ENCODE measurements at places on chromosomes 5 and 9.
A peak's percentile ranks its signal among the peaks of the same experiment; 100 is the strongest.

DNA sequence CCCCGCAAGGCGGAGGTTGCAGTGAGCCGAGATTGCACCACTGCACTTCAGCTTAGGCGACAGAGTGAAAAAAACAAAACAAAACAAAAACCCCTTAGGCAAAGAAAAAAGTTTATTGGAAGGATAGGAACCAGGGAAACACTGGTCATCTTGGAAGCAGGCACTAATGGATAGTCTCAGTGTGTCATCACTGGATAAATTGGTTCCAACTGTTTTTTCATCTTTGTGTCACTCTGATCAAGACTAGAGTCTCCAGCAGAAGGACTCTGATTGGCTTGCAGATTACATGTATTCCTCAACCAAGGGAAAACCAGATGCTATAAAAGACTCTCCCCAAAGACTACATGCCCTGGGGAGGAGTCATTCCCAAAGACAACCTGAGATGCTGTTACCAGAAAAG is 35.0 kb upstream of the HMHB1 start:
- no peak for DNase-seq

DNA sequence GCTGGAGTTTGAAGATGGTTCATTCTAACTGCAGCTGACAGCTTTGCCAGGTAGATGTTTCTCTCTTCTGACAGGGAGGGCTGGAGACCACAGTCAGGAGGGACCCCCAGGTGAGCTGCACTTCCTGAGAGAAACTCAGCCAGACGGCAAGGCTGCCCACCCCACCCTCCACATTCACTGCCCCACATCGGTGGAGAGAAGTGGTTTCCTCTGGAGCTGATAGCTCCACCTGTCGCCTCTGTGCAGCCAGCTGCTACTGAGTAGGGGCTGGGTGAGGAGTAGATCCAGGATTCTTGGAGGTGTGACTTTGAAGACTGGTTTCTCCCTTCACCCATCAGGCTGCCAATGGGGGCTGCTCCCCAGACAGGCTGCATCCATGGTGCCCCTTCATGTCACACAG is 175.0 kb downstream of the CARTPT start:
- DNase-seq, result no peak

DNA sequence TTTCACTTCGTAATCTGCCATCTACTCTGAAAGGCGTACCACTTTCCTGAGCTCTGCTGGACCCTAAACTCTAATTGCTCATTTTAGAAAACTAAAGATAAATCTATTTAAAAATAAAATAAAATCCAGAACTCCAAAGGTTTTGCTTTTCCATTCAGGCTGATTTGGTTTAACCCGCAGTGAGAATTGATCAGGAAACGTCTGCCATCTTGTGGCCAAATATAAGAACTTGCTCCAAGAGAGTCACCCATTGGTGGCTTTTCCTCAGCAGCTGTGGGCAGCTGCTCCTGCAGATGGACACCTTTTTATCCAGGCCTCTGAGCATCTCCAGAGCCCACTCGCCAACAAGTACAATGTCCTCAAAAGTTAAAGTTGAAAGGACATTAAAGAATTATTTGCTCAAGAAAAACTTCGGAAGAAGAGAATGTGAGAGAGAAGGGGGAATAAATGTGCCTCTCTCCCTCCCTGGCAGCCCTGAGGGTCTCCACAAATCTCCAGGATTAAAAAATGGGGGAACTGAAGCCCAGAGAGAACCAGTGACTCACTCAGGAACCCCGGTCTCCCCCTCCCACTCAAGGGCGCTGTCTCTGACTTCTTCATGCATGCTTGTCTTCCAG is 4.1 kb downstream of the SAXO1 start:
- peak; percentile 58 for DNase-seq

DNA sequence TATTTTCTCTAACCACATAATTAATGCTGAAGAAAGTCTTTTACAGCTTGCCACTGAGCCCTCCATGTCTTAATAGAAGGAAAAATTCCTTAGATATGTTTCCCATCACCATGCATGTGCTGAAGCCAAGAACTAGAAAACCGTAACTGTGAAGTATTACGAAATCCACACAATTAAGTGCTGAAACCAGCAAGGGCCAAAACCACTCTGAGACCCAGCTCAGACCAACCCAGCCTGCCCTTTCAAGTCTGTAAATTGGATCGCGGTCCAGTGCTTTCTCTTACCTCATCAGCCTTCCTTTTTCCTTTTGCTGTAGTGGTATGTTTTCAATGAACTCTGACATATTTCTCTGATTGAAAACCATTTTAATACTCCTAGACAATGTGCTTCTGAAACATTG is 26.3 kb downstream of the SEMA5A start:
- peak; percentile 94 for DNase-seq

DNA sequence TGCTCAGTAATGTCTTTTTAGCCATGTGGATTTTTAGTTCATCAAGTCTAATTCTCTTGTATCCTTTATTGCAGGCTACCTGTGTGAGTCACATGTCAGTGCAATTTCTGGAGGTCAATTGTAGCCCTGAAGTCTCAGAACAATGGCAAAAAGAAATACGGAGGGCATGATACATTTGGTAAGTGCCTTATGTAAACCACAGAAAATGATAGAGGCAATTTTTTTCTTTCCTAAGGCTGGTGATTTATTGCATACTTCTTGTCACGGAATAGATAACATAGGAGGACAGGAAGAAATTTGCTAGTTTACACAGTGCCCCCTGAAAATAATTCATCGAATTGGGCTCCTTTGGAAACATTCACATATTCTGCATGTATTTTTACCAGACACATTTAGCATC is 235.9 kb downstream of the DMRTA1 start:
- no peak for DNase-seq

DNA sequence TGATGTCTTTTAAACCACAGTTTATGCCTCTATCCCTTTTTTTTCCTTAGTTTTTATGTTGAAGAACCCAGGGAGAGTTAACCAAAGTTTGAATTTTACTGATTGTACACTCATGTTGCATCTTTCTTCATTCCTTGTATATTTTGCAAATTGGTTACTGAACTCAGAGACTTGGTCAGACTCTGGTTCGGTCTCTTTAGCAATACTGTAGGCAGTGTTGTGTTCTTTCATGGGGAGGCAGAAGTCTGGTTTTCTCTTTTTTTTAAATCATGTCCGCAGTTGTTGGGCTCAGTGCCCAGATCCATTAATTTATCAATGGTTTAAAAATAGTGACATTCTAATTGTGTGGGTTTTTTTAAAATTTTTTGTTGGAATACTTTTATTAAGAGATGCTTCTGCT is 23.4 kb downstream of the UBE2R2 start:
- no peak for DNase-seq
